ENCODE measurements at places on chromosomes 5 and 9. TPM values are rescaled to one million over a fixed set of nuclear protein-coding genes. Genes with fewer than 3 reads are reported as not detected.

Gene PCDHA1
- total RNA-seq, result 0.10 TPM

Gene QRFP
- total RNA-seq, result not detected

Gene SHISAL2B
- not detected for total RNA-seq

Gene C9
- total RNA-seq, result not detected

Gene SURF1
- total RNA-seq, result 43.1 TPM

Gene C9orf153
- total RNA-seq, result 0.46 TPM

Gene CDX1
- total RNA-seq, result not detected

Gene JAK2
- total RNA-seq, result 2.8 TPM

Gene ZFP37
- total RNA-seq, result 1.3 TPM

Gene BHMT
- total RNA-seq, result not detected

Gene PCDHB5
- 1.6 TPM for total RNA-seq

Gene NR2F1-AS1
- total RNA-seq, result 4.1 TPM

Gene SEMA5A
- not detected for total RNA-seq

Gene LCN12
- 1.5 TPM for total RNA-seq

Gene TMEM252
- total RNA-seq, result not detected

Gene RNF208
- 2.6 TPM for total RNA-seq

Gene HOMER1
- 7.0 TPM for total RNA-seq

Gene SLC6A7
- total RNA-seq, result 0.02 TPM

Gene CCL21
- not detected for total RNA-seq

Gene TYRP1
- not detected for total RNA-seq

Gene WHRN
- total RNA-seq, result 6.9 TPM

Gene CARD9
- total RNA-seq, result 0.53 TPM

Gene IL9
- total RNA-seq, result not detected
